ENCODE measurements at places on chromosomes 13 and 19. TPM values are rescaled to one million over a fixed set of nuclear protein-coding genes. Genes with fewer than 3 reads are reported as not detected.

DNA sequence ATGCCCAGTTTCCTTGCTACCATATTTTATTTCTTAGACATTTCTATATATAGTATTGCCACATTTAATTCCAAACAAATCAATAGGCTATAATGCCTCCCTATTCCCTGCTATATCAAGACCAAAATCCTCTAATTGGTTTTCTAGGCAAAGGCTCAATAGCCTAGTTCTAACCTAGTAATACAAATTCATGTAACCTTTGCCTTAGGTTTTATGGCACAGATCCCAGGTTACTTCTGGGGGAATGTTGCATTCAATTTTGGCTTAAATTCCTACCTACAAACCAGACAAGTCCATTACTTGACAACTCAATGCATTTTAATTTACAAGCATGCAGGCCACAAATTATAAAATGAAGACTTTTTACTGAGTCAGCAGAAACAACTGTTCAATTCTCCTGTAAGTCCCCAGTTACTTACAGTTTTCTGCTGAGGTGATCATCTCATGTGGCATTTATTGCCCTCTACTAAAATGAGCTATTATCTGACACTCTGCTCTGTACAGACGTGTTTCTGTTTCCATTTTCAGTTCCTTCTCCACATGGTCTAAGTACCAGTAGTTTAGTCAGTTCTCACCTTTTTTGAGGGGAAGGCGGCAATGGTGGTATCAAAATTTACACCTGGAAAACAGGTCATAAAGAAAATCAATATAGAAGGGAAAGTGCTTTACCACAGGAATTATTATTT, 11.7 kb downstream of the KCNRG start:
- DNase-seq: no peak

GRCh38 chr19:47028195-47028601, 8.6 kb downstream of the NPAS1 start:
- DNase-seq: peak; percentile 77

GRCh38 chr19:29598496-29598895, 7.6 kb upstream of the POP4 start:
- no peak for DNase-seq

- no peak for DNase-seq
Observed at GRCh38 chr13:72908416-72908815, 126.5 kb downstream of the PIBF1 start.

- DNase-seq: peak; percentile 57
Observed at GRCh38 chr19:42277821-42278451, 8.9 kb downstream of the CIC start.

- no peak for DNase-seq
Observed at GRCh38 chr19:10182076-10182475, 12.7 kb downstream of the DNMT1 start.

DNA sequence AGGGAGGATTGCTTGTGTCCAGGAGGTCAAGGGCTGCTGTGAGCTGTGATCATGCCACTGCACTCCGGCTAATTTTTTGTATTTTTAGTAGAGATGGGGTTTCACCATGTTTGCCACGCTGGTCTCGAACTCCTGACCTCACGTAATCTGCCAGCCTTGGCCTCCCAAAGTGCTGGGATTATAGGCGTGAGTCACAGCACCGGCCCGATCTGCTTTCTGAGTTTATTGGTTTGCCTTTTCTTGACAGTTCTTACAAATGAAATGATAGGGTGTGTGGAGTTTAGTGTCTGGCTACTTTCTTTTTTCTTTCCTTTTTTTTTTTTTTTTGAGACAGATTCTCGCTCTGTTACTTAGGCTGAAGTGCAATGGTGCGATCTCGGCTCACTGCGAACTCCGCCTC, 848 bp downstream of the C19orf44 start:
- no peak for DNase-seq

DNA sequence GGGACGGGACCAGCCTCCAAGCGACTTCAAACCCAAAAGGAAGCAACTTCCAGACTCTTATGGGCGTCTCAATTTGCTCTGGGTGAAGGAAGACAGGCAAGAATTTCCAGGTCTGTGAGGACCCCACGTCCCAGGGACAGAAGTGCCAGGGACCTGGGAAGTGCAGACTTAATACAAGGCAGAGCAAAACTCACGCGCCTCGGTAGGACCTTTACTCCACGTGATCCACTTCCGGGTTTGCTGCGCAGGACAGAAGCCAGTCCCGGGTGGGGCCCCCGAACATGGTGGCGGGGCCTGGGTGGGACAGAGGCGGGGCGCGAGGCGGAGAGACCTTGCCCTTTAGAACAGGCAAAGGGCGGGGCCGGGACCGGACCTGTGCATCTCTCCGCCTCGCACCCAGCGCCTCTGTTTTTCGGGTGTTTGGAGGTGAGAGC, 9.3 kb downstream of the ZNF611 start:
- no peak for DNase-seq

DNA sequence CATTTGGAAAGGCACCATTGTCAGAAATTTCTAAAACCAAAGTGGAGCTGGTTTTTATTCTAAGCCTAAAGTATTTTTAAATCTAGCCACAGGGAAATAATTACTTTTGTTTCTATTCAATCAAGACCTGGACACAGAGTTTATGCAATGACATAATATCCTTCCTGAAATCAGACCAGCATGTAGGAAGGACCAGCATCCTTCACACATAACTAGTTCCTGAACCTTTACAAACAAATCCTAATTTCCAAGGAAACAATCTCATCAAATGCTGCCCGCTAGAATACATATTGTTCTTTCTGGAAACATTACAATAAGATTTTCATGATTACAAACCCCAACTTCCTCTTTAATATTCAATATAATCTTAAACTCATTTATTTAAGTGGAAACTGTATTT, 1.5 kb downstream of the STARD13 start:
- no peak for DNase-seq

GRCh38 chr13:43274881-43275280, 251.5 kb downstream of the DNAJC15 start:
- DNase-seq: no peak

DNA sequence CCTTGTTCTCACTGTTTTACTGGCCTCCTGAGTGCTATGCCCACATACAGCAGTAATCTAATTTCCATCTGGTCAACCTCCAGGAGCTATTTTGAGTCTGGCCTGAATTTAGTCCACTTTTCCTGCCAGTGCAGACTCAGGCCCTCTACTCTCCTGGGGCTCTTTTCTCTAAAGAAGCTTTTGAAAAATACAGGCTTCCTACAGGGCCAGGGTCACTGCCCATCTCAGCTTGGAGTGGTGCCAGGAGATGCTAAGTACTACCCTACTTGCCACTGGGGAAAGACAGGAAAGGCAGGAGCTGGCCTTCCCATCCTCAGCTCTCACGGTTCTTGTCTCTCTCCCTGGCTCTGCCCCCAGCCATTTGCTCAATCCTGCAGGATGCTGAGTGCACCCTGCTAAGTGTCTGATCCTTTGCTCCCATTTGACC, 101.7 kb upstream of the SERP2 start:
- no peak for DNase-seq

The PGLYRP2 gene
- not detected for total RNA-seq

The CYP4F8 gene
- total RNA-seq: not detected

The KLK15 gene
- total RNA-seq: not detected

The CFAP97D2 gene
- not detected for total RNA-seq

The DNAJC15 gene
- total RNA-seq: 29.7 TPM

The MBD3L3 gene
- not detected for total RNA-seq
